Brain microvascular endothelial cell (primary cell): ENCODE measurements at places on chromosomes 12 and 14.

DNA sequence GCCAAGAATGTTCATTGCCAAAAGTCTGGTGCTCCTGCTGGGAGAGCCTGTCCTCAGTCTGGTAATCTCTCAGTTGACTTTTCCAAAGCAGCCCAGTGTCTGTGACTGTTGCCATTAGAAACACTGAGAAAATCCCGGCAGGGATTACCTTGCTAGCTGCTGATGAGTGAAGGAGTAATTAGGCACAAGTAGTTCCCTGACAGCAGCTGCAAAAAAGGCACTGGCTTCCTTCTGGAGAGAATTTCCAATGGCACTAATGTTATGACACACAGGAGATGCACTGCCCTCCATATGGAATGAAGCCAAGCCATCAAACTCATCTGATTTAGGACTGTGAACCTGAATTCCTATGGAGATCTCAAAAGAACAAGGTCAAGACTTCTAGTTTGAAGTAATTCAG is 1321.2 kb upstream of the SEL1L start:
- DNase-seq: no peak

DNA sequence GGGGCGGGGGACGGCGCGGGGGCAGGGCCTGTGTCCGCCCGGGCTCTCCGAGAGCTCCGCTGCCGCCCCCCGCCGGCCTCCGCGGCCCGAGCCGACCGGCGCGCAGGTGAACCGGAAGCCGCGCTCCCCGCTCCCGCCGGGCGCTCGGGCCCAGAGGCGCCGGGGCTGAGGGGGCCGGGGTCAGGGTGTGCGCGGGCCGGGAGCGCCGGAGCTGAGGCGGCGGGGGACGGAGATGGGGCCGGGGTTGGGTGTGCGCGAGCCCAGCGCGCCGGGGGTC is 431 bp downstream of the HIP1R start:
- DNase-seq: no peak

- no peak for DNase-seq
These were observed 544.7 kb downstream of the ETNK1 start for GRCh38 chr12:23169696-23170013.

DNA sequence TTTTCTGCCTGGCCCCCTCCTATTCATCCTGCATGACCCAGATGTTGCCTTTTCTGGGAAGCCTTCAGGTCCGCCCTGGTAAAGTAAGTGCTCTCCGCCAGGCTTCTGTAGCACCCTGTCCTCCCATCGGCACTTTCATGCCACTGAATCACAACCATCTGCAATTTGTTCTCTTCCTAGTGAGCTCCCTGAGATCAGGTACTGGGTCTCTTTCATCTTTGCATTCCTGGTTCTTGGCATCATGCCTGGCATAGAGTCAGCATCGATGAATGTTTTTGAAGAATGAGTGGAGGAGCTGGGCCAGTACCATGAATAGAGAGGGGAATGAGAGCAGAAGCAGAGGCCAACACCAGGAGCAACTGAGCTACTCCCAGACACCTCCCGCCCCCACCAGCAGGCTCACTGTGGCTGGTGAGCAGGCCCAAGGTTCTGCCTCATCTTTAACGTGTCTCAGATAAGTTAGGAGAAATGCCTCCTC is 13.1 kb downstream of the ZDHHC22 start:
- DNase-seq: no peak
